ENCODE measurements at places on chromosomes 3 and 15.
A peak's percentile ranks its signal among the peaks of the same experiment; 100 is the strongest.

- DNase-seq: no peak
Observed at GRCh38 chr3:117540597-117540996, 831.0 kb downstream of the TUSC7 start.

- DNase-seq: no peak
Observed at GRCh38 chr15:25346371-25346770, 92.5 kb downstream of the UBE3A start.

GRCh38 chr3:16864610-16865313, 20.0 kb upstream of the PLCL2 start:
- peak; percentile 36 for DNase-seq

DNA sequence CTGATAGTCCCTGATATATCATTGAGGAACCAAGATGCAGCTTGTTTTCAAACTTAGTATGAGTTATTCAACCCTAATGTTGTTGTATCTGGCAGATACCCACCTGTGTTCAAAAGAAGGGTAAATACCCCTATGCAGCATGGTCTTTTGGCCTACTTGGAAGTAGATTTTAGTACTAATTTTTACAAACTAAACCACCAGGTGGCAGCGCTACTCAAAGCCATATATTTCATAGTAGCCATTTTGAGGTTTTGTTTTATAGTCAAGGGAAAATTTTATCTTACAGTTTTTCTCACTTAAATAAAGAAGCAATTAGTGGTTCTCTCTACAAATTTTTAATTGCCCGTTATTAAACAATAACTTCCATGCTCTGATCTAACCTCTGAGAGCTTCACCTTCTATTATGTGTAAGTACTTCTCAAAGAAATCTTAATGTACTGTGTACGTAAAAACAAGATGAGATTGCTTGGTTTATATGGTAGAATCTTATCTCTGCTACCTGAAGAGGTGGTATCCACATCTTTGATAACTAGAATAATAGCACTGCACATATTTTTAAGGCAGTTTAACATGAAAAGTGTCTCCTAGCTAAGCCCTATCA, 31.5 kb upstream of the MLF1 start:
- DNase-seq: peak; percentile 41

All from Caki2 (cell line).